ENCODE measurements at places on chromosomes 7 and 10.

DNA sequence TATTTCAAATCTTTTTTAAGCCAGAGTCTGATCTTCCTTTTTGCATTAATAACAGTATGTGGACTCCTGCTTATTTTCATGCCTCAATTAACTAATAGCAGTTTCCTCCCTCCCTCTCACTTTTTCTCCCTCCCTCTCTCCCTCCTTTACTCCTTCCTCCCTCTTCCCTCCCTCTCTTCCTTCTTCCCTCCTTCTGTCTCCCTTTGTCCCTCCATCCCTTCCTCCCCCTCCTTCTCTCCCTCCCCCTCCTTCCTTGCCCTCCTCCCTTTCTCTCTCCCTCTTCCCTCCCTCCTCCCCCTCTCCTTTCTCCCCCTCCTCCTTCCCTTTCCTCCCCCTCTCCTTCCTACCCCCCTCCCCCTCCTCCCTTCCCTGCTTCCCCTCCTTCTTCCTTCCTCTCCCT is 2.0 kb downstream of the ZCWPW1 start:
- DNase-seq = no peak

- DNase-seq = no peak
Measured at GRCh38 chr10:5946786-5947185, 30.6 kb downstream of the IL15RA start.

DNA sequence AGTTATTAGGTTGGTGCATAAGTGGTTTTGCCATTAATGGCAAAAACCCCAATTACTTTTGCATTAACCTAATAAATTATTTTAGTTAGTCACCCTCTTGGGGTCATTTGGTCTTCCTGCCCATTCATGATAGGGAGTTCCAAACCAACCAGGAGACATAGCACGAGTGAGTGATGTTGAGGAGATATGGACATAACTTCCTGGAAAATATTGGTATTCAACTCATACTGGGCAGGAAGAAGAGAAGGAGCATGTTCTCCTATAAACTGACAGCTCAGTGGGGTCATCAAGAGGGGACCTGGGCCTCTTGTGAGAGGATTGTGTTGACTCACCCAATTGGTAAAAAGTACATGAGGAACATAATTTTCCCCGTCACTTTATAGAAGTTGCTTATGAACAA is 23.7 kb downstream of the SPAG6 start:
- no peak for DNase-seq

DNA sequence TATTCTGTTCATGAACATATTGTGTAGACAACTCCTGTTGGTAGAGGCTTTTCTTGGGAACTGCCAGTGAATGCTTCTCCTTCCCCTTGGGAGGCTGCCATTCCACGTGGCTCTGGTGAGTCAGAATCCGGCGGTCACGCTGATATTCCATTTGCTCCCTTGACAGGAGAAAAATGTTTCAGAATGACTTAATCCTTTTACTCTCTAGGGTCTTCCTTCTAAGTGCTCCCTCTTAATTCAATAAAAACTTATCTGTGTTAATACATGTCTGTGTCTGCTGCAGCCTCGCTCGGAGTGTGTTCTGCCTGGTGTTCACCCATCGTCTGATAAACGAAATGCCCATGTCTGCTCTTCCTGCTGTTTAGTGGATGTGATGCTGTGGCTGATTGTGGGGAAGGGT is 278.6 kb downstream of the ARHGAP12 start:
- peak; percentile 63 for DNase-seq

GRCh38 chr10:12898271-12898670 is 103.2 kb downstream of the CCDC3 start:
- no peak for DNase-seq

GRCh38 chr7:142657376-142657775 is 91.9 kb upstream of the PRSS1 start:
- no peak for DNase-seq

DNA sequence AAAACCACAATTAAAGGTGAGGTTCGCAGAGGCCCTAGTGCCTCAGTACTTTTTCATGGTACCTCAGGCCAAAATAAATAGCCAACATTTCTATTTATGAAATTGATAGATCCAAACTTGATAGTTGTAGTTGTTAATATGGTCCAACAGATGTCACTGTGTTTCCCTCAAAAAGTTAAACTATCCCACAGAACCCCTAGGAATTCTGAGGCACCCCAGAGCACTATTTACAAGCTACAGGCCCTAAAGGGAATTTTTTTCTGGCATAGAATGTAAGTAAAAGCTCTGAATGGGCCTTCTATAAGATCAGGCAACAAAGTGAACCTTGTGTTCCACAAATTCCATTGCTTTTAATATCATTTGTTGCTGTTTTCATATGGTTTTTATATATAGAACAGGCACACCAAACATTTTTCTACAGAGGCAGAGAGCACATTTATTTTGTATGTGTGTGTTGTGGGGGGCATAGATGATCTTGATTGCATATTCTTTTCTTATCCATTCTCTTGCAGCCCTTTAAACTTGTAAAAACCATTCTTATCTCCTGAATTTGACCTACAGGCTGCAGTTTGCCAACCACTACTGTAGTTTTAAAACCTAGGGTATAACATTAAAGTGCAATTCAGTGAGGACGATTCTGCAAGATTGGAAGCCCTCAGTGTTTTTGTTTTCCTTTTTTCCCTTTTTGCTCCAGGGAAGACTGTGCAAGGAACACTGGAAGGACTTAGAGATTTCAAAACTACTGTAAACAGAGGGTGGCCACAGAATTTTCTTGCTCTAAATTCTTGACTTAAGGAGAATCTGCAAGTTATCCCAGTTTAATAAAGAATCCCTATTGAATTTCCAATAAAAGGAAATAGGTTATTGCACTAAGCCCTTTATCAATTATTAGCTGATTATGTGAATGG is 3.5 kb upstream of the ARL4A start:
- no peak for DNase-seq

GRCh38 chr7:39574673-39575349 is 8.6 kb downstream of the YAE1 start:
- no peak for DNase-seq

- no peak for DNase-seq
Measured at GRCh38 chr7:50696810-50697582, 85.7 kb downstream of the GRB10 start.

DNA sequence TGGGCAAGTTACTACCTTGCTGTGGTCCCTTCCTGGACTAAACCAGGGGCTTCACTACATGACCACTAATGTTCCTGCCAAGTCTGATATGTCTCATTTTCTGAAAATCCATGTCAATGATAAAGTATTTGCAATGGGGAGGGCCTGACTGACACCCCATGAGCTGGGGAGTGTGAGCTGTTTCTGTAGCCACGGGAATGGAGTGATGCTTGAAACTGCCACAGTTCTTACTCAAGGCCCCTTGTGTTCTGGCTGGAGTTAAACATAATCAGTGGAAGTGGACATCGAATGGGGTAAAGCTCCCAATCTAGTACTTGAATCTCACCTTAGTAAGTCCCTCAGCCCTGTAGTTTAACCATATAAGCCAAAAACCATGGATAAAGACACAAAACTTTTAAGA is 61.9 kb upstream of the PDLIM1 start:
- no peak for DNase-seq

- no peak for DNase-seq
Measured at GRCh38 chr10:17655009-17655408, 11.1 kb downstream of the STAM start.

- no peak for DNase-seq
Measured at GRCh38 chr10:34742456-34742855, 72.6 kb downstream of the PARD3 start.

DNA sequence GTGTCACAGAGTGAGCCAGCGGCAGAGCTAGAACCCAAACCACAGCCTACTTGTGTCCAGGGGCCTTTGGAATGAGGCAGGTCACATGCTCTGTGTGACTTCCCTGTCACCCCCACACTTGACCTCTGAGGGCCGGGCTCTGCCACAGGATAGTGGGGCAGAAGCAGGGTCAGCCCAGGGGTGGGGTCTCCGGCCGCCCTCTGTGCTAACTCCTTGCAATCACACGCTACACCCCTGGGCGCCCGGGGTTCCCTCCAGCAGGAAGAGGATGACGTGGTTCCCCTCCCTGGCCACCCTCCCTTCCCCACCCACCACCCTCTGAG is 19.8 kb downstream of the TECPR1 start:
- no peak for DNase-seq

DNA sequence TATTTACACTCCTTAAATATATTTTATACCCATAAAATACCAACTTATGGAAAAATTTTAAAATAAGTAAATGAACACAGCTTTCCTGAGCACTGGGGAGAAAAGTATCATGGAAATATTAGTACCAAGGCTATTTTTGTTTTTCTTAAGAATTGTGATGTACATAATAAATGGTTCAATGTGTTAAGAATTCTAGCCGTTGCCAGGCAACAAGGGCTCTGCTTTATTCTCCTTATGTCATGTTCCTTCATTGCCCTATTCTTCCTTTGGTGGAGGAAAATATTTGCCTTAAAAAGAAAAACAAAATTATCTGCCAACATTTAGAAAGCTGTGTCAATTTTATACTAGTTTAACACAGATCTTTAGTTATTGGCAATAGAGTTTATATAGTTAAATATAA is 2.6 kb upstream of the ZPBP start:
- no peak for DNase-seq

DNA sequence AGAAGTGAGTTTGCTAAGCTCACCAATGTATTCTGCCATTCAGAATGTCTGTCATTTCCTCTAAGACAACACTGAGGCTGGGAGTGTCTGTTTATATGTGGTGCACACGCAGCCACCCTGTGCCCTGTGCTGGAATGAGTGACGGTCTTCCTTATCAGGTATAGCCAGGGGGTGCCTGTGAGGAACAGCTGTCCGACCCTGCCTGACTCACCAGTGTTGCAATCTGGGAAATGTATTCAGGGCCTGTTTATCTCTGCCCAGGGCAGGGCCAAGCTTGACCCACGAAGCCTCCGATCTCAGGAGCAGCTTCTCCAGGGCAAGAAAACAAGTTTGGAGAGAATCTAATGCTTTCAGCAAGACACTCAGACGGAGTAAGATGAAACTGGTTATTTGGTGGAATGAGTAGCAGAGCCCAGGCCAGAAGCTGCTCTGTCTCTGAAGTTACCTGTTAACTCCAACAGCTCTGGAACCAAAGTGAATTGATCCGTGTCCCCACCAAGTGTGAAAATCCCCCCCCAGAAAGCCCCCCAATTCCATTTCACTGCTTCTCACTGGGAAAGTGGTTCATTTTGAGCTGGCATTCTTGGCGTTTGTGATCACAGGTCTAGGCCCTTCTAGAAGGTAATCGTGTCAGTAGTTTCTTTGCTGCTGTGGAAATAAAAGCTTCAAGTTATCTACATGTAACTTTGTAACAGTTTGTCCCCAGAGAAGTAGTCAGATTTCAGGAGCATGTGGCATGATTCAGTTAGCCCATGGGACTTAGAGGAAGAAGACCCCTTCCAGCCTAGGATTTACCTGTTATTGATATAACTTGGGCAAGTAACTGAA is 6.1 kb upstream of the UBE2H start:
- DNase-seq = no peak

GRCh38 chr10:129963641-129964501 is at the start of gene EBF3:
Gene EBF3, minus strand, starts transcription at chr10:129964274. Its CDS starts 506 bp downstream, at chr10:129963768.
- DNase-seq = no peak

DNA sequence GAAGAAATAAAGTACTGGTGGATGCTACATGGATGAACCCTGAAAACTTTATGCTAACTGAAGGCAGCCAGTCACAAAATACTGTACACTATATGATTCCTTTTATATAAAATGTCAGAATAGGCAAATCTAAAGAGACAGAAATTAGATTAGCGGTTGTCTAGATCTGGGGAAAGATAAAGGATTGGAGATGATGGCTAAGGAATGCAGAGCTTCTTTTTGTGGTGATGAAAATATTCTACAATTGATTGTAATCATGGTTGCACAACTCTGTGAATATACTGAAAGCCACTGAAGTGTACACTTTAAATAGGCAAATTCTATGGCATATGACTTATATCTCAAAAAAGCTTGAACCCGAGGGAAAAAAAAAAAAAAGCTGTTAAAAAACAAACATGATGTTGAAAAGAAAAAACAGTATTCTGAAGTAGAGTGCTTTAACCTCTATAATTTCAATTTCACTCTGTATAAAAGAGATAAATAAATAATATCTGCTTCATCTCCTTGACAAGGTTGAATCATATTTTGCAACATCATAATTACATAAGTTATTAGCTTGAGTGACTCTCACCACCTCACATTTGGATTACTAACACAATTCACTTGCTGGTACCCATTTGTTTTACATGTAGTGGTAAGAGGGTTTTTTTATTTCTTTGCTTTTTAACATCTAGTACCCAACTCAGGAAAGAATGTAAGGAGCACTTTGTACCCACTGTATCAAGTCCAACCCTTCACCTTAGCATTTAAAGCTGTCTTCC is 2.8 kb upstream of the GNAI1 start:
- no peak for DNase-seq

DNA sequence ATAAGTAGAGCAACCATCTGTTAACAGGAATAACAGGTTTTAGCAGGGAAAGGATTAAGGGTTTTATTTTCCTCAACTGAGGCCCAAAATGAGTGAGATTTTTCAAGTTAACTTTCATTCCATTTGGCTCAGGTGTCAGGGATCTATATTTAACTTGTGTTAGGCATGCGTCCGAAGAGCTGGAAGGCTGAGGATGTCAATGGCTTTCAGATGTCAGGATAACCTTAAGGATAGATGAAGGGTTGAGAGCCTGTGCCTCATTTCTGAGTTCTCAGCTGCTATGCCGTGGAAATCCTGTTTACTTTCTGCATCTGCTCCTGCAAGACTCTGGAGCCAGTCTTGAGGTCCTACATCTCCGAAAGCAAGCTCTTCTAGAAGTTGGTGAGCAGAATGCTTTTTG is 36.4 kb upstream of the CD36 start:
- DNase-seq = no peak

DNA sequence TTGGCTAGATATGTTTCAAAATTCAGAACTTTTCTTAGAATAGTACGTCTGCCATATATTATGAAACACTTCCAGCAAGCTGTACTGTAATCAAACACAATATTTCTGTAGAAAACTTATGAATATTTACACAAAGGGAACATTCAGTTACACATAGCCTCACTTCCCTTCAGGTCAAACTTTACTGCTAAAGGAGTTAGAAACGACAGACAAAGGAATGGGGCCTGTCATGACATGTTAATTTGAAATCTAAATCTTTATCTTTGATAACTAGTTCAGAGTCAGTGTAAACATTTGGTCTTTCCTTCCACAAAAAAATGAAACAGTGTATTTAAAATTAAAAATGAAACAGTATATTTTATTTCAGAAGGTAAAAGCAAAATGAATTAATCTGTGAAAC is 1.0 kb upstream of the CROT start:
- DNase-seq = no peak

GRCh38 chr7:111091593-111092358 is 849 bp downstream of the LRRN3 start:
- no peak for DNase-seq

GRCh38 chr10:80104066-80104926 is 25.8 kb downstream of the TMEM254 start:
- peak; percentile 80 for DNase-seq

- no peak for DNase-seq
Measured at GRCh38 chr10:121975295-121976086, 474 bp upstream of the NSMCE4A start.

- DNase-seq = peak; percentile 62
Measured at GRCh38 chr7:42071372-42072261, 165.4 kb downstream of the GLI3 start.

GRCh38 chr7:111532625-111533024 is 29.7 kb downstream of the IMMP2L start:
- no peak for DNase-seq

Measured in retinal pigment epithelial cell (primary cell).